ENCODE measurements at places on chromosomes 7 and 10.

- no peak for DNase-seq
Observed at GRCh38 chr7:2893411-2893861, 49.3 kb upstream of the GNA12 start.

- DNase-seq = no peak
Observed at GRCh38 chr7:74527842-74528241, 74.1 kb downstream of the GTF2IRD1 start.

GRCh38 chr7:34835901-34836600, 178.0 kb downstream of the NPSR1 start:
- DNase-seq = no peak

DNA sequence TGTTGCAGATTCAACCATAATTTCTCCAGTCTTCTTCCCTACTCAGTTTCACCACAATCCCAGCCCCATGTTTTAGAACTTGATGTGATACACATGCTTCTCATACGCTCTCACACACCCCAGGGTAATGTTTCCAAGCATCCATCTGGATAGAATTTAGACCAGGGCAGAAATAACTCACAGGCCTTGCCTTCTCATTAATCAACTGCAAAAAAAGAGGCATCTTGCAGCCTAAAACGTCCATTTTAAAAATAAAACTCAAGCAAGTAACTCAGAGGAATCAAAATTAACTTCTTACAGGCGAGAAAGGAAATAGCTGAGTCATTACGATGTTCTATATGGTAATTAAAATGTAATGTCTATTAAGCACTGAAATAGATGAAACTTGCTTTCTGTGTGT, 127.2 kb upstream of the RSU1 start:
- DNase-seq = no peak

GRCh38 chr7:130008941-130009847, 42.0 kb downstream of the ZC3HC1 start:
- peak; percentile 38 for DNase-seq

- no peak for DNase-seq
Observed at GRCh38 chr10:71667387-71667752, 52.2 kb downstream of the C10orf105 start.

Measured in Panc1 (cell line).